Cerebellar nuclear complex (tissue), 1 donor: ENCODE measurements at places on chromosomes 5 and 9.

DNA sequence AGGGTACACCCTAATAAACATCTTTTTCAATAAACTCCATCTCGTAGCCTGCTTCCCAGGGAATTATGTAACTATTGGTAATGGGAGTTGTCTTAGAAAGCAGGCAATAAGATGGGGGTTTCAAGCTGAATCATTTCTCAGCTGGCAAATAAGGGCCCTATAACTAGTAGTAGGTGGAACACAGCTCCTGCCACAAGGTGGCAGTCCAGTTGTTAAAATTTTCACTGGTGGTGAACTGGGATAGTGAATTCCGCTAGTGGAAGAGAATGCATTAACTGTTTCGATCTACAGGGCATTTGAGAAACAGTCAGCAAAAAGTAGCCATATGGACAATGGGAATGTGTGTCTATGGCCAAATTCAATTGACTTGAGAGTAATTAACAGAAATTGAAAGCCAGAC is 27.7 kb downstream of the PCDHB15 start:
- no peak for DNase-seq

DNA sequence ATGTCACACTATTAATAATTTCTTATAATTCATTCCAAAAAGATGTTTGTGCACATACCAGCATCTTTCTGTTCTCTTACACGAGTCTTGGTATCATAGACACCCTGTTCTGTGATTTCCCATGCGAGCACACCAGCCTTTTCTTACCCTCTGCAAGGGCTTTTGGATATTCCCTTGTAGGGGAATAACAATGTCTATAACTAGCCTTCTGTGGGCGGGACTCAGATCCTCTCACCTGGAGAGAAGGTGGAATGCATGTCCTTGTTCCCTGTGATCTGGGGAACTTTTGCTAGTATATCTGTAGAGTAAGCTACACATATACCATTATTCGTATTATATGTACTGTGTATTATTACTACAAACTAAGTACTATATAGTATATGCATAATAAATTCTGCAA is 44.8 kb downstream of the EHMT1 start:
- no peak for DNase-seq

GRCh38 chr5:352639-353611 is 31.4 kb downstream of the AHRR start:
- no peak for DNase-seq

DNA sequence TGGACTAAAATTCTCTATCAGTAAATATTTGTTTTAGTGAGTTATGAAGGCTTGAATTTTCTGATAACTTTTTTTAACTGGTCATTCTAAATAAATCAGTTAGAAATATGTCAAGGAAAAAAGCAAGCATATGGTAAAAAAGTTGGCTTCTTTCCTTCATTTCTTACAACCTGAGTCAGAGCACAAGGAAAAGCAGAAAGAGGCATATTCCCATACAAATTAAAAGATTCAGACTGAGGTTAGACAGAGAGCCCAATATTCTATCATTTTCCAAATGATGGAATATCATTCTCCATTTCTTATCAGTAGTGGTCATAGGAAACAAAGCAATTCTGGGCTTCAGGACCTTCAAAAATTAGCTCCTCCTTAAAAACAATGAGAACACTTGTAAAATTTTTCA is 732.1 kb downstream of the MAT2B start:
- DNase-seq: no peak

GRCh38 chr5:169494941-169495548 is 88.5 kb upstream of the SPDL1 start:
- no peak for DNase-seq

GRCh38 chr9:31500422-31500821 is 884.0 kb upstream of the ACO1 start:
- no peak for DNase-seq

DNA sequence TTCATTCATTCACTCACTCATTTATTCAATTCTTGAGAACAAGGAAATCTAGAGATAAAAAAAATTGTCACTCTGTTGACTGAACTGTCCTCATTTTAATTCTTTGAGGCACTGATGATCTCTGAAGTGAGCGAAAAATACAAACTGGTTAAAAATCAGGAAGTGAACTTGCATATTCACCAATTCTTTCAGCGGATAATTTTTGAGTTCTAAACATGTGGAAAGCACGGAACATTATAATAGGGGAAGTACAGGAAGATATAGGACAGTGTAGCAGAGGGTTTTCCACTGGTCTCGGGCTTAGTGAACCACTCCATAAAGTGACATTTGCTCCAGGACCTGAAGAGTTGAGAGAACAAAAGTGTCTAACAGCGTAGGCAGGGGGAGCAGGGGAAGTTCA is 169.5 kb downstream of the TLR4 start:
- DNase-seq: no peak

GRCh38 chr5:43769571-43770355 is 166.8 kb downstream of the NNT start:
- DNase-seq: no peak

GRCh38 chr5:74625742-74626241 is 14.7 kb downstream of the ENC1 start:
- DNase-seq: no peak

DNA sequence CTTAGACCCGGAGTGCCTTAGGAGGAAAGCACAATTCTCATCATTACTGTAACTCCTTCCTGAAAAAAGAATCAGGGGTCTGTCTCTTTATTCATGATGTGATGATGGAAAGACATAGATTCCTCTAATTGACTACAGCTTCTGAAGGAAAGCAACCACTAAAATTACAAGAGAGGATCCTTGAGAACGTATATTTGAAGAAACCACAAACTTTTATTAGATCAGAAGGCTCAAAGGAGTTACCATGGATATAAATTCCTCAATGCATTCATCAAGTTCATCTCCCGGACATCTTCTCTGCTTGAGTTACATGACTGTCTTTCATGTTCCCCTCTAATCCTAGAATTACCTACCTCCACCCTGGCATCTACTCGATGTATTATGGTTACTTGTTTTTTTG is 104.1 kb upstream of the PAPPA start:
- DNase-seq: no peak

GRCh38 chr9:136996361-136997292 is at the start of gene CLIC3:
Gene CLIC3 (minus strand): TSS chr9:136996568. CDS start chr9:136996543, 25 bp downstream.
- DNase-seq: no peak

DNA sequence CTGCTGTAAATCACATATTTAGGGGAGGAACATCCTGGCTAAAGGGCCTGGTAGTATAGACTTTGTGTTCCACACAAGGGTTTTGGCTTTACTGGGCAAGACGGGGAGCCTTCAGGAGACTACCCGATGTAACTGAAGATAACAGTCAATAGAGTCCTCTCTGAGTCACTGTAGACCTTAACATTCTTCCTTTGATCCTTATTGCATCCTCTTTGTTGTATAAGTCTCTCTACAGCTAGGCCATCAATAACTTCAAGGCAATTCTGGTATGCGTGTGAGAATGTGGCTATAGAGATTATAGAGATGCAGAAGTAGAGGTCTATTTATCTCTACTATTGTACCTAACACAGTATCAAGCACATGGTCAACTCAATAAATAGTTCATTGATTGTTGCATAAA is 67.3 kb upstream of the STK32A start:
- DNase-seq: no peak

DNA sequence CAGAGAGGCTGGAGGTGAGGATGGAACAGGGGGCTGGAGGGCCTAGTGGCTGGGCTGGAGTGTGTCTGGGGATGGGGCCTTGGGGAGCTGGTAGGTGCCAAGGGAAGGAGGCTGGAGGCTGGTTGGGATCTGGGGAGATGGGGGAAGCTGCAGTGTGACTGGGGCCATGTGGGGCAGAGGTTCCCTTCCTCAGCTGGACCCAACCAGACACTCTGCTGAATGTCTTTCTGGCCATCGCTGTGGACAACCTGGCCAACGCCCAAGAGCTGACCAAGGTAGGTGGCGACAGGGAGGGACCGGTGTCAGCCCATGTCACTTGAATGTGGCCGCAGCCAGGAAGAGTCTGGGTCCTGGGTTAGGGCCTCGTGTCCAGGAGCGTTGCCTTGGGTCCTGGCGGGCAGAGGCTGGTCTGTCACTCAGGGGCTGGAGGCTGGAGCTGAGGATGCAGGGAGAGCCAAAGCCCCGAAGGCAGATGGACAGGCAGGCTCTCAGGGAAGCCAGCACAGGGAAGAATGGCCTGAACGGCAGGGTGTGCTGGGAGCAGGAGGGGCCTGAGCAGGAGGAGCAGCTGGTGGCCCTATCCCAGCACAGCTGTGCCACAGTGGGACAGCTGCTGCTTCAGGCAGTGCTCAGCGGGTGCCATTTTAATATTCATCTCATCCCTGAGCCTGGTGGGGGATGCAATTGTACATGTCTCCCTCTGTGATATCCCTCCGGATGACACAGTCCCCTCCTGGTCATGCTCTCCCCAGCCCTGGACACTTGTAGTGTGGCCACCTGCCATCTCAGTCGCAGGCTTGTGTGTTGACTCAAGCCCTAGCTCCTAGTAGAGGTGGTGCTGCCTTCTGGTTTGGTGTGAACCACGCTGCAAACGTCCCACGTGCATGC is 132.5 kb downstream of the CACNA1B start:
- no peak for DNase-seq

- DNase-seq: no peak
Measured at GRCh38 chr5:173178369-173178910, 34.1 kb downstream of the BNIP1 start.

- DNase-seq: no peak
Measured at GRCh38 chr9:127557998-127558546, 54.0 kb upstream of the STXBP1 start.

DNA sequence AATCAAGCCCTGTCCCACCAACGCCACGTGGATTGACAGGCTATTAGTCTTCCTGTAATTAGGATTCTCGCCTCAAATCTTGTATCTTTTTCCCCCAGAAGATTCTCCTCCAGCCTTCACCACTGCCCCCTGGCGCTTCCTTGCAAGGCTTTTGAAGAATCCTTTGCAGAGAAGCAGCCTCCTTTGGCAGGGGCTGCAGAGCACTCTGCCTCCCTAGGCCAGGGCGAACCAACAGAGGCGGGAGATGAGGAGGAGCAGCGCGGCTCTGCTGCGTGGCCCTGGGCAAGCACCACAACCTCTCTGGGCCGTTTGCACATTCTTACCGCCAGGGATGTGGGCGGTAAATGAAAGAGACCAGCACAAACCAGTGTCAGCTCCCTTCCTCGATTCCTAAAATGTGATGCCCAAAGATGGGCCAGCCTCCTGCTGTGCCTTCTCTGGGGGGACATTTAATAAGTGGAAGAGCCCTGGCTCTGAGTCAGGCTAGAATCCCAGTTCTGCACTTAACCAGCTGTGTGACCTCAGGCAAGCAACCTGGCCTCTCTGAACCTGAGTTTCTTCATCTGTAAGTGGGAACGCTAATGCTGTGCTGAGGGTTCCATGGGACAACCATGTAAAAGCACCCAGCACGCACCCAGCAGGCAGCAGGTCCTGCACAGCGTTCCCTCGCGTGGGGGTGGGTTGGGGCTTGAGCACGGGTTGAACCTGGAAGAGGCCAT is 128.6 kb downstream of the KCNIP1 start:
- no peak for DNase-seq

GRCh38 chr9:33818167-33818846 is 1.3 kb downstream of the UBE2R2 start:
- no peak for DNase-seq

GRCh38 chr5:110917161-110917875 is 154.2 kb upstream of the TSLP start:
- DNase-seq: no peak
